ENCODE measurements at places on chromosomes 1 and 21.
A peak's percentile ranks its signal among the peaks of the same experiment; 100 is the strongest.

DNA sequence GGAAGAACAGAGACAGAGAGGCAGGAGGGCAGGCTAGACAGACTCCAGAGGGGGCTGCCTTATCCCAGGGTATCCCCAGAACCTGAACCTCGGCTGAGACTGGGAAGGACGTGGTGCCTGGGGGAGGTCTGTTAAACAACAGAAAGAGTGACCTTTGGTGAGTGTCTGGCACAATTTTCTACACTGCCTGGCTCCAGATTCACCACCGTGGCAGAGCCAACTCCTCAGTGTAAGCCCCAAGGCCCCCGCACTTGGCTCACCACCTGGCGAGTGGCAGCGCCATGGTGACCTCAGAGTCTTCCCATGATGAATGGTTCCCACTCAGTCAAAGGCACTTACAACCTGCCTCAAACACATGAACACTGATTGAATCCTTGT is 6.5 kb downstream of the RD3 start:
- no peak for DNase-seq

DNA sequence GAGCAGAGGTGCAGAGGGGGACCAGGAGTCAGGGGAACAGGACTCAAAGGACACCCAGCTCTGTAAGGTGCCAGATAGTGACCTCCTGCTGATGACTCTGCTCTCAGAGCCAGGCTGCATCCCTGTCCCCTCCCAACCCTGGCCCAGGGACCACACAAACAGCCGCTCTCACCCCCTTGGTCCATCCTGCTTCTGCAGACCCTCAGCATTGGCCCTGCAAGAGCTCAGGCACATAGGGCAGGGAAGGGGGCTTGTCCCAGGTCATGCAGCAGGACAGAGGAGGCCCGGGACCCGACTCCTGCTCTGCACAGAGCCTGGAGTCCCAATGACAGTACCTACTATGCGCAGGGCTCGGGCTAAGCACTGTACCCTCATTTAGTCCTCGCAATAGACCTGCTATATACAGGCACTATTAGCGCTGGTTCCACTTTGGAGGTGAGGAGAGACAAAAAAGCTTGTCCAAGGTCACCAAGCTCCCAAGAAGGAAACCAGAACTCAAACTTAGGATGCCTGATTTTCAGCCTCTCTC is 15.7 kb downstream of the EPHA2 start:
- DNase-seq: no peak

- peak; percentile 27 for DNase-seq
Measured at GRCh38 chr1:220825819-220826551, 39.3 kb downstream of the MTARC1 start.

DNA sequence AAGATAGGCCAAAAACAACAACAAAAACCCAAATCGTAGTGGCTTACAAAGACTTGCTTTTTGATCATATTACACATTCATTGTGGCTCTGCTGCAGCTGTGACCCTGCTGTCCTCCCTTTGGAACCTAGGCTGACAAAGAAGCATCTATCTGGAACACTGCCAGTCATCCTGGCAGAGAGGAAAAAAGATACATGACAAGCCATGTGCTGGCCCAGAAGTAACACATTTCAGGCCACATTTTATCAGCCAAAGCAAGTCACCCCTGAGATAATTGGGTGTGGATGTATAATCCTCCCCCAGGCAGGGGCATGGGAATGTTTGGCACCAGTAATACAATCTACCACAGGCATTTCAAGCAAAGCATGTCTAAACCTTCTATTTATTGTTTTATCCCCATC is 37.2 kb upstream of the AGO1 start:
- DNase-seq: no peak

- DNase-seq: no peak
Measured at GRCh38 chr1:241101622-241102021, 255.4 kb downstream of the RGS7 start.
